H9 (cell line): ENCODE measurements at places on chromosomes 5 and 9.
A peak's percentile ranks its signal among the peaks of the same experiment; 100 is the strongest.

- DNase-seq: no peak
Measured at GRCh38 chr9:114729706-114730105, 47.7 kb upstream of the TEX48 start.

DNA sequence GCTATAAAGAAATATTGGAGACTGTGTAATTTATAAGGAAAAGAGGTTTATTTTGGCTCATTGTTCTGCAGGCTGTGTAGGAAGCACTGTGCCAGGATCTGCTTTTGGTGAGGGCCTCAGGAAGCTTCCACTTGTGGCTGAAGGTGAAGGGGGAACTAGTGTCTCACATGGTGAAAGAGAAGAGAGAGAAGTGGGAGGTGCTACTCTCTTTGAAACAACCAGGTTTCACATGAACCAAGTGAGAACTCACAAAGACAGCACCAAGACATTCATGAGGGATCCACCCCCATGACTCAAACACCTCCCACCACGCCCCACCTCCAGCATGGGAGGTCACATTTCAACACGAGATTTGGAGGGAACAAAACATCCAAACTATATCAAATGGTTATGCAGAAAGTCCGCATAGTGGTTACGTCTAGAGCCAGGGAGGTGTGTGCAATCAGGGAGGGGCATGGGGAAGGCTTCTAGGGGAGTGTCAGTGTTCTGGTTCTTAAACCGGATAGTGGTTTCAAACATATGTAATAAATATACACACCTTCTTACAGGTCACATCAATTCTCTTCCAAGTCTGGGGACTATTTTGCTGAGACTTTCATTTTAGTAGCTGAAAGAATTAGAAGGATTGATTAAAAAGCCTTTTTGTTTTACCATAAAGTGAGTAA is 113.0 kb downstream of the TRIO start:
- DNase-seq: no peak

- no peak for DNase-seq
Measured at GRCh38 chr9:116459576-116459975, 227.5 kb upstream of the TRIM32 start.

GRCh38 chr5:54844905-54845566 is 140.4 kb downstream of the ESM1 start:
- no peak for DNase-seq

DNA sequence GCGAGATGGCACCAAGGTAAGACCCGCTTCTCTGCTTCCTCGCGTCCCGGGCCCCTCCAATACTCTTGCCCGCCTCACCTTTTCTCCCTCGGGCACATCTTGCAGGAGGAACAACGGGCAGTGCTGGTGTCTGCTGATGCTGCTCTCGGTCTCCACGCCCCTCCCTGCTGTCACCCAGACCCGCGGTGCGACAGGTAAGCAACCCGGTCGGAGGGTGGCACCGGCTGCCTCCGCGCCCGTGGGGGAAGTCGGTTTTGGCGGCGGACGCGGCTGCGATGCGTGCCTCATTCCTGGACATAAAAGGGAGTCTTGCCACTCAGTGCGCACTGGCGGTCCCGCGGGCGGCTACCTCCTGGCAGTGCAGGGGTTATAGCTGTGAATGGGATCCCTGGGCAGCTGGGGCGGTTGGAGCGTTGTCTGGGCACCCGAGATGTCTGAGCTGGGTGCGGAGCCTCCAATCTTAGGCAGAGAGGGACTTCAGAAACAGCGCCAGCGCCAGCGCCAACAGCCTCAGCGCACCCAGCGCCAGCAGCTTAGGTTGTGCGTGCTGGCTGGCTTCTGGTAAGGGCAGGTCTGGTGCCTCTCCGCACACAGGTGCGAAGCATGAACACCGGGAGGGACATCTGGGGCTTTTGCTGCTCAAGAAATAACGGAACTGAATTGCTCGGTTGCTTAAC is 488 bp downstream of the COL15A1 start:
- DNase-seq: peak; percentile 70

DNA sequence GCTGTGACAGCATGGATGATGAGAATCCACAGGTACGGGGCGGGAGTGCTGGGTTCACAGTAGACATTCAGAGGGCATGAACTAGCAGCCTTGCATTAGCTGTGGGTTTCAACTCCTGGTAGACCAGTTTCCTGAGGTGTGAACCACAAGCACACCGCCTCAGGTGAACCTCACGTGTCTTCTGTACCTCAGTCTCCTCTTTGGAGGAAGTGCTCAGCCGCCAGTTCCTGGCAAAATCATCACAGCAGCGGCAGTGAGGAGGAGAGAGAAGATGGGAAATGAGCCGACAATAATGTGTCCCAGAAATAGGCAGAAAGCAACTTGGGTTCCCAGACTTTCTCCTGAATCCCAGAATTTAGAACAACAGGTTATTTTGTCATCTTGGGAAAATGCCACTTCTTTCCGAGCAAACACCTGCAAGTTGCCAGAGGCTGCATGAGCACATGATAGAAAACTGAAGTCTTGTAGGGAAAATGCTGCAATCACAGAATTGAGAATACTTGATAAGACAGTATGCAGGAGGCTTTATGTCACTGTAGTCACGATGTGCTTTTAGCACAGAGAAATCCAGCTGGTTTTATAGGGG is 258.5 kb downstream of the AOPEP start:
- DNase-seq: no peak

- no peak for DNase-seq
Measured at GRCh38 chr5:98933445-98934072, 4.8 kb upstream of the CHD1 start.

DNA sequence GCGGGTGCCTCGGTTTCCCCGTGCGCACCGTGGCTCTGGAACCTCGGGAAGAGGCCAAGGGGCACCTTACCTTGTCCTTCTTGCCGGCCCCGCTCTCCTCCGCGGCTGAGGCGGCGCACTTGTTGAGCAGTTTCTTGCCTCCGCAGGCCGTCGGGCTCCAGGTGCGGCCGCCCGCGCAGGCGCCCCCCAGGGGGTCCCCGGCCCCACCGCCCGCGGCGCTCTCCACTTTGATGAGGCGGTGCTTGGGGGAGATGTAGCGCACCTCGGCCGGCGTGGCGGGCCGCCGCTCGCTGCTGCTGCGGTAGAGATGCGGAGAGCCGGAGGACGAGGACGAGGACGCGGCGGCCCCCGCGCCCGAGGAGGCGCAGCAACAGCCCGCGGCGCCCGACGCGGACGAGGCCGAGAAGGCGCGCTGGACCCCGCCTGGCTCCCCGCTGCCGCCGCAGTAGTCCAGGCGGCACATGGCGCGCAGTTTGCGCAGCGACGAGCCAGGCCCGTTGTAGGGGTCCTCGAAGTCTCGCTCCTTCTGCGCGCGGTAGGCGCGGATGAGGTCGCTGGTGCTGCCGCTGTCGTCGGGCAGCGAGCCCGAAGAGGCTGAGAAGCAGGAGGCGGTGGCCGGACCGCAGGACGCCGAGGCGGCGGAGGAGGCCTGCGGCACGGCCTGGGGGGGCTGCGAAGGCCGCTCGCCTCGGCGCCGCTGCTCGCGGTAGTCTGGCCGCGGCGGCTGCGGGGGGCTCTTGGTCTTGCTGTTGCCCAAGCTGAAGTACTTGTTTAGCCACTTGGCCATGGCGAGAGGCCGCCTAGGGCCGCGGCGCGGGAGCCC is 957 bp downstream of the SHB start:
- DNase-seq: no peak

DNA sequence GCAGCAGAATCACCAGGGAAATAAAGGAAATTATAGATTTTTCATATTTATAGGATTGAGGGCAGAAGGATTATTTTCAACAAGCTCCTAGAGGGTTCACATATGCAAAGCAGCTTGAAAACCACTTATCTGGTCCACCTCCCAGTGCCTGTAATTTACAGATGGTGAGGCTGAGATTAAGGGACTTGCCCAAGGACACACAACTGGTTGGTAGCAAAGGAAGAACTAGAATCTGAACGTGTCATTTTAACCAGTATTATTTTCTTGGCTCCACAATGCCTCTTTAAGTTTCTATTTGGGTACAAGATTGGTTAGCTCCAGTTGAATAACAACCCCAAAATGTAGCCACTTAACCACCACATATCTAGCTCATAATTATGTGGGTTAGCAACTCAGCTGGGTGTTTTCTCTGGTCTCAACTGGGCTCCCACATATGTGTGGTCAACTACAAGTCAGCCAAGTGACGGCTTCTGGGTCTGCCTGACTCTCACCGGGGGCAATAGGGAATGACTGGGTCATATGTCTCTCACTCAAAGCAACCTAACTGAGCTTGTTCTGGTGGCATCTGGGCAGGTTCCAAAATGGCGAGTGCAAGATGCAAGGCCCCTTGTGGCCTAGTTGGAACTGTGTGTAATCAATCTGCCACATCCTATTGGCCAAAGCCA is 127.7 kb downstream of the ZDHHC21 start:
- DNase-seq: no peak

DNA sequence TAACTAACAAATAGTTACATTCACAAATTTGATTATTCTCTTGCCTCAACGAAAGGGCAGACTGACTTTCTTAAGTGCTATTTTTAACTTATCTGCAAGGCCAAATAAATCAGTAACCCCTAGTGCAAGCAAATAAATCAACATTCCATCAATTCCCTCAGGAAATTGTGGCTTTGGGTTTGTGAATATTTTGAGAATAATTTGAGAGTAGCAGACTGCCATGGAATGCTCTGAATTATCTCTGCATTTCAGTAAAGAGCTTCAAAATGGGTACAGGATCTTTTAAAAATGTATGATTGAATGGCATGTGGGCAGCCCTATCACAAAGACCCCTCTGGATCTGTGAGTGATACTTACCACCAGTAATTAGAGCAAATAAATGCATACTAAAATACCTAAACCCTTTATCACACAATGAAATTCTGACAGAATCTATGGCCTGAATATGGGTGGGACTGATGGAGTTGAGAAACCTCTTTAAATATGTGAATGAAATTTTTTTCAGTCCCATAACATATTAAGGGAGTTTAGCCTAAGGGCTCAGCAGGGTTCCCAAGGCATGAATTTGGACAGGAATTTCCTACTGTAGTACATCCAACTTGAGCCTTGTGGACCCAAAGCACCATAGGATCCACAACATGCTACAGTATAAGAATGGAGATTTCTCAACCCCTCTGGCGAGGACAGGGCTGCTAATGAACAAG is 92.5 kb upstream of the ITGA2 start:
- no peak for DNase-seq

GRCh38 chr5:32840606-32841005 is 129.5 kb downstream of the NPR3 start:
- DNase-seq: no peak

GRCh38 chr9:83472221-83472665 is 66.0 kb downstream of the FRMD3 start:
- no peak for DNase-seq

GRCh38 chr5:136174021-136174659 is 18.8 kb downstream of the SMIM32 start:
- DNase-seq: no peak

DNA sequence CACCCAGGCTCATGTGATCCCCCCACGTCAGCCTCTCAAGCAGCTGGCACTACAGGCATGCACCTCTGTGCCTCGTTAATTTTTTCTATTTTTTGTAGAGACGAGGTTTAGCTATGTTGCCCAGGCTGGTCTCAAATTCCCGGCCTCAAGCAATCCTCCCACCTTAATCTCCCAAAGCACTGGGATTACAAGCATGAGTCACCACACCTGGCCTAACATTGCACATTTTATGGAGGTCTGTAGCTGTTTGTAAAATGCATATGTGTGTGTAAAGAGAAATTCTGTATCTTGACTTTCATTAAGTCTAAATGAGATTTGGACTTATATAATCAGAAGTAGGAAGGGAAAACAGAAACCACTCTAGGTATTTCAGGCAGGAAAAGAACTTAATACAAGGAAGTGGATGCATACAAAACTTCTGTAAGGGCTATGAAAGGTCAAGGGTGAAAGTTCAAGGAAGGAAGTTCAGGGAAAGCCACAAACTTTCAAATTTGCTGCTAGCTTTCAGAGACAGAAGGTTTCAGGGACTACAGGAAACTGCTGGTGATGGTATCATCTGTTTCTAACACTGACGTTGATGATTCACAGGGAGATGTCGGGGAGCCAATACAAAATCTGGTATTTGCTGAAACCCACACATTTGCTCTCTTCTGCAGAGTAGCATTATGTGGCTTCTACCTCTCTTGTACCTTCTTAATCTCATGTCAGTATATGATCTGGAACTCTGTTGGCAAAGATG is 209.4 kb downstream of the PIK3R1 start:
- DNase-seq: no peak
